HFFc6 (cell line): ENCODE measurements at places on chromosomes 7 and 10.

GRCh38 chr10:51462076-51462779 lies 237.2 kb downstream of the CSTF2T start:
- DNase-seq, result no peak

DNA sequence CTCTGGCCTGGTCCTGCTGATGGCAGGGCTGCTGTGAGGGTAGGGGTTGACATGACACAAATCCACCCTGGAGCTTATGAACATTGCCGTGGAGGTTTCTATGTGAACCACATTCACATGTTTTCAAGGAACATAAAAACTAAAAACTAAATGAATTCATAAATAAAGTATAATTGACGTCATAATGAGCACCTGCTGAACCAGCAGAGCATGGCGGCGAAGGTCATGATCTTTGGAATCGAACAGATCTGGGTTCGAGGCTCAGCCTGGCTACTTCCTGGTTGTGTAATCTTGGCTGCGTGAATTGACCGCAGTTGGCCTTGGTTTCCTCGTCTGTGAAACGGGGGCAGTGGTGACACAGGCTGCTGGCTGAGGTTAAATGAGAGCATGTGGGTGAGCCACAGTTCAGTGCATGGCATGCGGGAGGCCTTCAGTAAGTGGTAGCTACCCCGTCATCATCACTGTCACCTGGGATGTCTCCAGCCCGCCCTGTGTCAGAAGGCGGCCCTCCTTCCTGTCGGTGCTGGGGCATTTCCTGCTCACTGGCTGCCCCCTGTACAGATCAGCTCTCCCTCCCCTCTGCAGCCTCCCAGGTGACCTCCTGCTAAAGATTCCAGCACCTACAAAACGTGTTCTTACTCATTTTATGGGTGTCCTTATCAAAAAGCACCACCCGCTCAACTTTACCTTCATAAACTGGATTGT lies 190.3 kb upstream of the SHH start:
- DNase-seq, result no peak

- no peak for DNase-seq
Observed at GRCh38 chr7:95297041-95297440, 27.3 kb downstream of the PON1 start.

DNA sequence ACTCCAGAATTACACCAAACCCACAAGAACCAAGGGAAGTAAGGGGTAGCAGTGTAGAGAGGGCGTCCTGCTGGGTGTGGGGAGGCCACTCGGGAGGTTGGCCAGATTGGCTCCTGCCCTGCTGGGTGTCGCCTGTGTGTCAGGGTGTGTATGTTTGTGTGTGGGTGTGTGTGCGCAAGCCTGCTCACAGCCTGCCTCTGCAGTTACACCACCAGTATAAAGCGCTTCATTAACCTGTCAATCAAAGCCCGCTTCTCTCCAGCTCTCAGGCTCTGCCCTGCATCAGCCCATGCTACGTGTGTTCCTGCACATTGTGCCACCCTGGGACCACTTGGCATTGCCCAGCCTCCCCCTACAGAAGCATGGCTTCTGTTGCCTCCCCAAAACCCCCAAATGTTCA lies 83.3 kb upstream of the PAX2 start:
- DNase-seq, result no peak
